ENCODE measurements at places on chromosomes 7 and 10. TPM values are rescaled to one million over a fixed set of nuclear protein-coding genes. Genes with fewer than 3 reads are reported as not detected.
A peak's percentile ranks its signal among the peaks of the same experiment; 100 is the strongest.

- no peak for DNase-seq
Measured at GRCh38 chr7:158348446-158348845, 239.2 kb downstream of the PTPRN2 start.

- no peak for DNase-seq
Measured at GRCh38 chr7:135299235-135299634, 65.6 kb downstream of the STRA8 start.

The RAB19 gene
- total RNA-seq, result not detected

GRCh38 chr7:115007751-115008150 lies 85.9 kb downstream of the MDFIC start:
- DNase-seq, result no peak

DNA sequence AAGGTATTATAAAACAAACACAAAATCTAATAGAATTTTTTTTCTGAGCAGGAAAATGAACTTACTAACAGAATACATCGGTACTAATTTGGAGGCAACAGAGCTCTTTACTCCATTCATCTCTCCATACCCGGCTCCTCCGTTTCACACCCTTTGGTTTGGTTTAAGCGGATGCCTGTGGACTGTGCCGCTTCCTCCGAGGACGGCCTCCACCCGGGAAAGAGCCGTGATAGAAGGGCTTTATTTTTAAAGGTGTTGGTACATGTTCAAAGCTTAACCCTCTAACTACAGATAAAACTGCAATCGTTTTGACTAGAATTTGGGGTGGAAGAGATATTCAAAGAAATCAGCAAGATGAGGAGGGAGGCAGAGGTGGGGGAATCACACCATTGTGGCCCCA lies 1.9 kb downstream of the VIPR2 start:
- no peak for DNase-seq

GRCh38 chr7:98066934-98067507 lies 39.6 kb upstream of the LMTK2 start:
- DNase-seq, result no peak

The NUDT13 gene
- 1.7 TPM for total RNA-seq

DNA sequence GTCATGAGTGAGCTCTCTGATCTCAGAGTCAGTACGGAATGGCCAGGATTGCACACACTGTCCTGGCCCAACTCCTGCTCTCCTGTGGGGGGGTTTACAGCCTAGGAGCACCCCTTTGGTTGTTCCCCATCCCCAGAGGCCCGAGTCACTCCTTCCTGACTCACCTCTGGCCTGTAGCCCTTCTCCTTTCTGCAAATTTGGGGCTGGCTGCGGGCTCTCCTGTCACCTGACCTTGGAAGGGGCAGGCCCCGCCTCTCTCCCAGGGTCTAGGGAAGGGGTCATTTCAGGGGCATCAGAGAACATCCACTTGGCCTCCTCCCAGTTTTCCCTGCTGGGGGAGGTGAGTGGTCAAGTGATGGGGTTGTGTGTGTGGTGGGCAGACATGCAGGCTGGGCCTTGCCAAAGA lies 1.7 kb downstream of the NYAP1 start:
- DNase-seq, result no peak

DNA sequence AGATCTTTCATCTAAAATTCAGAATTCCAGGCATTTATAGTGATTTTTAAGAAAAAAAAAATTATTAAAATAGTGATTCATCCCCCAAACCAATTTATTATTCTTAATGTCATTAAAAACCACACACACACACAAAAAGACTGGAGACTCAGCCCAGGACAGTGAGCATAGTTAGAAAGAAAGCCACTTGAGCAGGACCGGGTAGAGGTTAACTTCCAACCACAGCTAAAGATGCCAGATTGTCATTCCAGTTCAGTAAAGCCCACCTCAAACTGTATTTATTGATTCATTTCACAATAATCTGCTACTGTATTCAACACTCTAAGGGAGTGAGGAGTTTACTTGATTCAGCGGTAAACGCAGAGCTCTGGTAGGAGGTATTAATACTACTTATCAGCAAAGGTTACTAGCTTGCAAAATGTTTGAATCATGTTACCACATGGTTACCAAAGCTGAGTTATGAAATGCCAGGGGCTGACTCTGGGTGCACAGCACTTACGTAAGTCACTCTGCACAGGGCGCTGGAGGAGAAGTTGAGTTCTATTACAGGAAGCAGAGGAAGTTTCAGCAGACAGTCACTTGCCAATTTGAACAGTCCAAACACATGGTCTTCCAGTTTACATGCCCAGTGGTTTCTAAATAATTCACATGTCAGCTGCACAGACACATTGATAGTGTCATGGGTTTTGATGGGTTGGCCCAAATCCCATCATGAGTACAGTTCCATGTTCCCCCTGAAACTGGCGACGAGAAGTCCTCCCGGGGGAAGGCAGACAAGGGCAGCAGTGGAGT lies 64.6 kb downstream of the KLF6 start:
- no peak for DNase-seq

- no peak for DNase-seq
Measured at GRCh38 chr7:42138691-42139090, 98.3 kb downstream of the GLI3 start.

GRCh38 chr7:122070834-122071233 lies 73.2 kb downstream of the AASS start:
- DNase-seq, result no peak

GRCh38 chr10:75386128-75386527 lies 15.4 kb downstream of the ZNF503 start:
- no peak for DNase-seq

- DNase-seq, result no peak
Measured at GRCh38 chr10:27644307-27644939, 101.2 kb downstream of the MKX start.

GRCh38 chr7:106372126-106372525 lies 87.3 kb upstream of the NAMPT start:
- no peak for DNase-seq

DNA sequence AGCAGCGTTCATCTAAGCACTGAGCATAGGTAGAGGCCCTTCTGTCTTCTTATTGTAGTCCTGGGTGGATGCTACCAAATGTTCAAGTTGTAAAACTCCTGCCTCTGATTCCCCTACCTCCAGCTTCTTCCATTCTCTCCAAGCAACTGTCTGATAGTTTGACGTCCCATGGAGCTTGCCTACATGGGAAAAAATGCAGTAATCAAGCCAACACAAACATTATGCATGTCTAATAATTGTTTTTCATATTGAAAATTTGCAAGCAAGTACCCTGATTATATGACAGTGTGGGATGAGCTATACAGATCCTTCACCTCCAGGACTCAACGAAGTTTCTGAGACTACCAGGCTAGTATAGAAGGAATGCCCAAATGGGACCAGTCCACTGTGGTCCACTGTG lies 31.0 kb upstream of the TRUB1 start:
- DNase-seq, result no peak

The MMP21 gene
- total RNA-seq, result 0.29 TPM

DNA sequence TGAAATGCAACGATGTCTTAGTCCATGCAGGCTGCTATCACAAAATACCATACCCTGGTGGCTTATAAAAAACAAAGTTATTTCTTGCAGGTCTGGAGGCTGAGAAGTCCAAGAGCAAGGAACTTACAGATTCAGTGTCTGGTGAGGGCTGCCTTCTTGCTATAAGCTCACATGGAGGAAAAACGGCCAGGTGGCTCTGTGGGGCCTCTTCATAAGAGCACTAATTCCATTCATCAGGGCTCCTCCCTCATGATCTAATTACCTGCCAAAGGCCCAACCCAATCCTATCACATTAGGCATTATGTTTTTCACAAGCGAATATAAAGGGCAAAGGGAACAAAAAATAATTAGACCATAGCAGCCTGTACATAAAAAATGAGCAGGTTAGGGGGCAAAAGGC lies 35.4 kb downstream of the PAPSS2 start:
- DNase-seq, result no peak

GRCh38 chr10:71124921-71125748 lies 87.2 kb upstream of the UNC5B start:
- DNase-seq, result peak; percentile 75

The ADAP1 gene
- total RNA-seq, result 19.2 TPM

GRCh38 chr7:134789967-134790685 lies 10.7 kb downstream of the CALD1 start:
- DNase-seq, result no peak

DNA sequence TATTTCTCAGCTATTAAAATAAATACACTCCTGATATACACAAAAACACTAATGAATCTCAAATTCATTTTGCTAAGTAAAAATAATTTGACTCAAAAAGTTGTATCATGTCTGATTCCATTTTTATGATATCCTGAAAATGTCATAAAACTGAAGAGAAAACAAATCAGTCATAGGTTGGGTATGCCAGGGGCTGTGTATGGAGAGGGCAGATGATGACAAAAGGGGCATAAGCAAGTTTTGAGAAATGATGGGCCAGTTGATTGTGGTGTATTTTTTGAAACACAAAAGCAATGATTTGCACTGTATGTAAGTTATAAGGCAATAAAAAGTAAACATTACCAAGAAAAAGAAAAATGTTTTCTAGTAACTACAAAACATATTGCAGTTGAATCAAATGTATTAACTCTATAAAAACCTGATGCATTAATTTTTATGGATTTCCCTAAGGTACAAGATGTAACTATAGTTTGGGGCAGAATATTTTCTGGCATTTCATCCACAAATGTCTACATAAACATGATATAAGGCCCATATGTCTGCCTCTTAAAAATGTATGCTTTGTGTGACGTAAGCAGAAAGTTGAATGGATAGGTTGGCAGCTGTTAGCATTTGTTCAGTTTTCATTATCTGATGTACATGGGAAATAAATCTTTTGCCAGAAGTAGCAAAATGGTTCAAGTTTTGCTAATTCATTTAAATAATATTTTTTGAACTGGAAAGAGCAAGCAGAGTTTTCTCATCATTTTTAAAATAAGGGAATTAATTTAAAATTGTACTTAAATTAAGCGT lies 35.1 kb upstream of the ING3 start:
- no peak for DNase-seq

The LRIT1 gene
- total RNA-seq, result not detected

The WEE2 gene
- total RNA-seq, result not detected

DNA sequence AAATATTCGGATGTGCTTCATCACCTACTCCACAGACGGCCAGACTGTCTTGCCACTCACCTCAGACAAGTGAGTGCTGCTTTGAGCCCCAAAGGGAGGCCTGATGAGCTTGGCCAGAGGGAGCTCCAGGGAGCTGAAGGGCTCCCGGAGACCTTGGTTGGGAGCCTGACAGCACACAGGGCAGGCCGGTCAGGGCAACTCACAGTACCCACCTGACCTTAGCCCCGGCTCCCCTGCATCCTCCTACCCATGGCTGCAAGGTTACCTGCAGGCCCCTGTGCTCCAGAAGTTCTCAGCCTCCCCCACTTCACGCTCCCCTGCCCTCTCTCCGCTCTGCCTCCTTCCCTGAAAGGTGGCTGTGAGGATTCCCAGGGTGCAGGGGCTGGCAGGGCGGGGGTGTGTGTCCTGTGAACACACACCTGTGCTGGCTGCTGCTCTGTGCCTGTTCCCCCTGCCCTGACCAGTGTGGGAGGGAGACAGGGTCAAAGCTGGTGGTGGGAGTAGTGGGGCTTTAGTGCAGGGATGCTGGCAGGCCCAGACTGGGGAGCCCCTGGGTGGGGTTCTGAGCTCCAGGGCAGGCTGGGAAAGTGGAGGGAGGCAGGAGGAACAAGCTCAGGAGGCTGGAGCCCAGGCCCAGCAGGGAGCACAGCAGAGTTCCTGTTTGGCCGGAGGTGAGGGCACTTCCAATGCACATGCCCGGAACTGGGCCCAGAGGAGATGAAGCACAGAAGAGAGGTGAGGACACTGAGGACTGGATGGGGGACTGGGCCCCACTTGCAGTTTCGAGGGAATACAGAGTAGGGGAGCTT lies 7.2 kb downstream of the ANTXRL start:
- DNase-seq, result peak; percentile 72

- DNase-seq, result no peak
Measured at GRCh38 chr10:22712211-22712955, 2.0 kb downstream of the PIP4K2A start.

DNA sequence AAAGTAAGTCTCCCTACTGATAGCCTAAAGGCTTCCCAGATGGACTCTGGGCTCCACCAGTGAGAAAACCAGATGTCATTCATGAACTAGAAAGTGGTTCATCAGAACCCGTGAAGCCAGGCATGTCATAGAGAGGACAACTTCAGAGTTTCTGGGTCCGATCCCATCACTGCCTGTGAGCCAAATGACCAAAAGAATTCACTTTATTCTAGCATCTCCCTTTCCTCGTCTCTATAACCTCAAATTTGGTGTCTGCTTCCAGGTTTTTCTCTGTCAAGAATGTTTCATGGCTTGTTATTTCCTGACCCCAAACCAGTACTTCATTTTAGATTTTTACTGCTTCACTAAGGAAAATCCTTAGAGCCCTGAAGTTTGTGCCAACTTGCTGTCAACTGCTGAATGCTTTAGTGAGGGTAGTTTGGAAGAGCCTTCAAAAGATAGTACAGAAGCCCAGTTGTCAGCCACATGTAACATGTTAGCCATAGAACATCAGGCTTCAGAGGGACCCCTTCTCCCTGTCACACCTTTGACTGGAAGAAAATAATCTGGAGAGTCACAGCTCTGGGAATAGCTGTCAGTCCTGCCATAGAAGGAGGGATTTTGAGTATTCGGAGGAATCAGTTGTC lies 34.0 kb downstream of the ITGB8 start:
- DNase-seq, result no peak

- DNase-seq, result no peak
Measured at GRCh38 chr7:15305002-15305600, 256.7 kb downstream of the AGMO start.

DNA sequence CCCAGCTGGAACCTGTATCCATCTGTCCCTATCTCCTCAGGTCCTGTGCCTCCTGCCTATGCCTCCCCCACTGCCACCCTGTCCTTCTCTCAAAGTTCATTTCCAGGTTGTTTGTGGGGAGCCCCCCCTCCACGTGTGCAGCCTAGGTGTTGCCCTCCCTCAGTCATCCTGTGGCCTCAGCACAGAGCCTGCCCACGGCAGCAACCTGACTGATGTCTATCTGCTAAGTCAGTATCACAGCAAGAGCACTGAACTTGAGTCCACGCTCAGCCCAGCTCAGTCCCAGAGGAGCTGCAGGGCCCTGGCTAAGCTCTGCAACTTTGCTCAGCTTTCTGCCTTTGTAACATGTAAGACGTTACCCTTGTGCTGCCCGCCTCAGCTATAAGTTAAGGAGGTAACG lies 28.7 kb downstream of the FAM53B start:
- DNase-seq, result no peak

- no peak for DNase-seq
Measured at GRCh38 chr10:116472891-116473290, 45.2 kb downstream of the PNLIPRP3 start.

The PPP3CB gene
- 50.5 TPM for total RNA-seq

The TBL2 gene
- 36.9 TPM for total RNA-seq

GRCh38 chr10:71158902-71159301 lies 53.5 kb upstream of the UNC5B start:
- no peak for DNase-seq

GRCh38 chr7:139505563-139505962 lies 17.9 kb upstream of the CLEC2L start:
- DNase-seq, result no peak

GRCh38 chr10:96826438-96826837 lies 5.7 kb upstream of the LCOR start:
- no peak for DNase-seq

DNA sequence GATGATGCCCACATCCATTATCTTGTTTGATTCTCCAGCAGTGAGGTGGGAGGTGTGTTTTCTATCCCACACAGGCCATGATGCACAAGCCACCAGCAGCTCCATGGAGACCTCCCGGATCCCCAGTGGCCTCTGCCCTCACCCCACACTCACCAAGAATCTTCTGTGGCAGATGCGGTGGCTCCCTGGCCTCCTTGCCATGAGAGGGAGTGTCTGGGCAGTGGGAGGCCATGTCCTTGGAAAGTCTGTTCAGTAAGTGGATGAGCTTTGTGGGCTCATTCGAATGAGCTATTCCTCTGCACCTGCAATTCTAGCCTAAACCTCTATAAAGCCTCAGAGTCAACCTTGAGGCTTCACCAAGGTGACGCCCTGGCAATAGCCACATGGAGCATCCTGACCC lies 243.8 kb downstream of the TCERG1L start:
- DNase-seq, result no peak

The MYL10 gene
- total RNA-seq, result not detected
